ENCODE measurements at places on chromosomes 1 and 21. TPM values are rescaled to one million over a fixed set of nuclear protein-coding genes. Genes with fewer than 3 reads are reported as not detected.

Gene TMEM82
- total RNA-seq, result not detected

Gene AGL
- 14.9 TPM for total RNA-seq

Gene MRAP
- total RNA-seq, result not detected

Gene SLC44A5
- total RNA-seq, result 3.0 TPM

Gene PCSK9
- 0.07 TPM for total RNA-seq

Gene TCEA3
- 1.1 TPM for total RNA-seq

Gene KCNH1
- total RNA-seq, result not detected

Gene CAMK1G
- not detected for total RNA-seq

Gene PLEKHG5
- 41.3 TPM for total RNA-seq

Gene DDR2
- total RNA-seq, result 41.5 TPM

Gene CLCA1
- total RNA-seq, result not detected

Gene FAM163A
- total RNA-seq, result 0.07 TPM

All from pulmonary artery endothelial cell (primary cell).